HFFc6 (cell line): ENCODE measurements at places on chromosomes 7 and 10.

- no peak for DNase-seq
Measured at GRCh38 chr10:71072131-71072822, 140.1 kb upstream of the UNC5B start.

- DNase-seq, result no peak
Measured at GRCh38 chr10:110327262-110327914, 22.7 kb upstream of the SMNDC1 start.

DNA sequence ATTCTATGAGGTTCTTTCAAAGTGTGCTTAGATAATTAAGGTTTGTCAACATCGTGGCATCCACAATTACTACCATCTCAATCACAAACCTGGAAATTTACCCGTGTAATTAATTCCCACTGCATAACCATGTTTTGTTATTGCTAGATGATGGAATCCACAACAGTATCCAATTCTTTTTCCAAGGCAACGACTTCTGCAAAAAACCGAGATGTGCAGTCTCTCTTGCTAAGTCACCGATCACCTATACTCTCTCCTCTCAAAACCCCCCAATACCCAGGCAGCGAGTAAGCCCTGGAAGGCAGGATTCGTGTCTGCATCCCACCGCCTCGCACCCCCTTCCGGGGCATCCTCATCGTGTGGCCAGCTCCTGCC, 678 bp upstream of the EIF4H start:
- DNase-seq, result no peak

GRCh38 chr10:84706875-84707274, 378.5 kb downstream of the CCSER2 start:
- DNase-seq, result no peak

- DNase-seq, result peak; percentile 96
Measured at GRCh38 chr10:77416311-77417135, 221.1 kb downstream of the KCNMA1 start.

DNA sequence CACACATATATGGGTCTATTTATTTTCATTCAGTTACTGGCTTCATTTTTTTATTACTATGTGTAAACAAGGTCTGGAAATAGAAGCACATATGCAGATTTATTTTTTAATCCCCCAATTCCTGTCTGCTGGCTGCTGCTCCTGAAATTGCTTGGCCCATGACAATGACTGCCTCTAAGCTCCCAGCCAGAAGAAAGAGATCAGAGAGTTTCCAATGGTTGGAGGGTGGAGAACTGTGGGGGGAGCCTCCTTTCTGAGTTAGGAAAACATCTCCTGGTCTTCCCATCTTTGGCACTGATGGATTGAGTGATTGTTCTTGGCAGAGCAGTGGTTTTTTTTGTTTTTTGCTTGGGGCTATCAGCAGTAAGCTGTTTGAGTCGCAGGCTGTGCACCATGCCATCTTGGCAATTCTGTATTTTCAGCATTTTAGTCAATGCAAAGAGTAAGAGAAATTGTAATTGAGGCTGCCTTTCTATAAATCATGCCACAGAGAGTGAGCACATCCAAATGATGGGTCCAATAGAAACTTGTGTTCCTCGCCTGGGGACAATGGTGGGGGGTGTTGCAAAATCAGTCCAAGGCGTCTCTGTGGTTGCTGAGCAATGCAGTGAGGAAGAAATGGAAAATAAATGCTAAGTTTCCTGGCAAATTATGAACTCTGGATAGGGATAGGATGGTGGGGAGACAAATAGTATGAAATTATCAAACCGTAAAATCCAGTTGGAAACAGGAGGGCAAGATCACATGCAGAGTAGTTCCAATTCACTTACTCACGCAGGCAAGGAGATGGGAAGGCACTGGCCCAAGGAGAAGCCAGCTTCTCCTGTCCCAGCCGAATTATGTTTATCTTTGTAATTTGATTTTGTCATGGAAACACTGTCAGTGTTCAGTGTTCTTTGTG, 382.4 kb downstream of the SORCS3 start:
- DNase-seq, result no peak
